AG04450 (cell line): ENCODE measurements at places on chromosomes 16 and 17.

GRCh38 chr17:31095236-31096105, 694 bp downstream of the NF1 start:
- no peak for DNase-seq

- DNase-seq = peak; percentile 90
Measured at GRCh38 chr17:76716146-76716838, 5.5 kb upstream of the MXRA7 start.

DNA sequence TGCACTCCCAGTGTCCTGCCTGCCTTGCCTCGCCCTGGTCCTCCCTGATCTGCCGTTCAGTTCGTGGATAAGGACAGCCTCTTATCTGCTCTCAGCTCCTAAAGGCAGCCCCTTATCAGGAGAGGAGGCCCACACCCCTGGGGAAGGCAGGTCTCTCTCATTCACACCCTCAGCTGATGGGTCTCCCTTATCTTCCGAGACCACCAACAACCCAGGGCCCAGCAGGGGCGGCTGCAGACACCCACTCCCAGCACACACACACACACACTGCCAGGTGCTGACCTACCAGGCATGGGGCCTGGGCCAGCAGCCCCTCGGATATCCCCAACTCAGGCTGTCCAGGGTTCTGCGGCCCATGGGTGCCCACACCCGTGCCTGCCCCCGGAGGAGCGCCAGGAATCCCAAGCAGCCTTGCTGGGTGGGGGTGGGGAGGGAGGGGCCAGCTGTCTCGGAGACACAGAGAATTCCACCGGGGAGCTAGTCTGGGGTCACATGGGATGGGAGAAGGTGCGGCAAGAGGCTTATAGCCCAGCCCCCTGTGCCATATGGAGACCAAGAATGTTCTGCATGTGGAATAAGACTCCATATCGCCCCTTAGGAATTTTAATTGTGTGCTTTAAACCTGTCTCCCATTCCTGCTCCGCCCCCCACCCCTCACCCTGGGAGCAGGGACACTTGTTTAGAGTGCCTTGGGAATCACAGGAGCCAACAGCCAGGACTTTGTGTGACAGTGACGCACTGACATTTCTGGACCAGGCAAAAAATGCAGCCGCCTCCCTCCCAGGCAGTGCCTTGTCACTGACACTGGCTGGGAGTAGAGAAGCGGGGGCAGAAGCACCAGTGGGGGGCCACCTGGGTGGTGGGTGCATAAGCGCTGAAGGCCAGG, 41.9 kb upstream of the EMP2 start:
- no peak for DNase-seq

DNA sequence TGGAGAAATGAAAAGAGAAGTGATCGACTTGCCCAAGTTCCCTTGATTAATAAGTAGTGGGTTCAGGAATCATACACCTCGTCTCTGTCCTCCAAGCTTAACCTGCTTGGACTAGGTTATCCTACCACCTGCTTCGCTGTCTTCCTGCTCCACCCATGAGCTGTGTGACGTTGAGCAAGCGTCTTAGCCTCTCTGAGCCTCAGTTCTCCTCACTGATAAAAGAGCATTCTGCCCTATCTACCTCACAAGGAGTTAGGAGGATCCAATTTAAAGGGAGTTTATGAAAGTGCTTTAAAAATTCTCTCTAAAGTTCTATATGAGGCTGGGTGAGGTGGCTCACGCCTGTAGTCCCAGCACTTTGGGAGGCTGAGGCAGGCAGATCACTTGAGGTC, 9.5 kb upstream of the BHLHA9 start:
- no peak for DNase-seq

DNA sequence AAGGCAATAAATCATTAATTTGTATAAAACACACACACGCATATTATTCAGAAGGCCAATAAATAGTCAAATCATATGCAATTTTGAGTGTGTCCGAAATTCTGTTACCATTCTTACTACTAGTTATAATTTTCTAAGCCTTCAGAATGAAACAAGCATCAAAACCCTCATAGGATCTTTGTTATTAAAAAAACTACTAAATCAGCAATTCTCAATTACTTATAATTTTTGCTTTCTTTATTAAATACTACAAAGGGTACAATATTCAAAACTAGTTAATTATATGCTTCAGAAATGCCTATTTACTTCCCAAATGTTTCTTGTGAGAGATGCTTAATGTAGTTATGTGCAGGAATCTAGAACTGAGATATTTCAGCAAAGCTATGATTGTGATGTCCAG, 413.1 kb upstream of the KIF2B start:
- DNase-seq = no peak

GRCh38 chr17:8119581-8120519, 1.5 kb upstream of the ALOXE3 start:
- peak; percentile 83 for DNase-seq
